Colonic mucosa (tissue), 4 donors: ENCODE measurements at places on chromosomes 3 and 15. TPM values are rescaled to one million over a fixed set of nuclear protein-coding genes. Genes with fewer than 3 reads are reported as not detected.

GRCh38 chr3:174857301-174857700 is 1.8 kb upstream of the NAALADL2 start:
- DNase-seq, result no peak
- no peaks in the 10 kb centered on the region for H3K4me1 ChIP-seq
- H3K4me3 ChIP-seq, result no peak overlapping the region
- H3K36me3 ChIP-seq, result no peaks in the 10 kb centered on the region
- H3K27me3 ChIP-seq, result no peaks in the 10 kb centered on the region

DNA sequence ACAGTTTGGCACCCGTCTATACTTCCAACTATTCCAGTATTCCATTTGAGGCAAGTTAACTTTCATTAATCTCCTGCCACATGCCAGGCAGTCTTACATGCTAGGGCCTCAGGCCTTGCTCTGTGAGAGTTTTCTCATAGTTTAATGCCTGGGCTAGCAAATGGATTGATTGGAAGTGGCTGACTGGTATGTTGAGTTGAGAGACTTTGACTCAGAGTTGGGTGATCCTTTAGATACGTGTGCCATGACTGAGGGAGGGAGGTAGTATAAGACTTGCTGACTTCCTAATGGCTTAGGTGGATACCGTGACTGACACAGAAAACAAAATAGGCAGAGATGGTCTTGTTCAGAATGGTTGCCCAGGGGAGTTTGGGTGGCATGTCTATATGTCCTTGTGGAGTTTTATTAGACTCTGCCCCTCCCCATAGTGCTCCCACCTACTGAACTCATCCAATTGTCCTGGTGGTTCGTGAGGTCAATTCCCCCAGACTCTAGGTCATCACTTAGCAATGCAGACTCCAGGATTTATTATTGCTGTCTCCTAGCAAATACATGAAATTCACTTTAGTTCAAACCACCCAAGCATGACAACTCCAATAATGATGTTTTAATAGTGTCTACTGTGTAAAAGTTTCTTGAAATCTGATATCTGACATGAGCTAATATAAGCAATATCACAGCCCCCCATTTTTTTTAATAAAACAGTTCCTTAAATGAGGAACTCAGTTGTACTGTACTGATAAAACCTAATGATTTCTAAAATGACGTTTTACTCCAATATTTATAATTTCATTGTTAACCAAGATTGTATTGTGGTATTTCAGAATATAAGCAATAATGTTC is 413.9 kb upstream of the MDFIC2 start:
- no peak for DNase-seq
- no peak overlapping the region for H3K4me3 ChIP-seq
- H3K27me3 ChIP-seq, result no peaks in the 10 kb centered on the region
- H3K36me3 ChIP-seq, result no peaks in the 10 kb centered on the region
- H3K27ac ChIP-seq, result no peak overlapping the region

- no peaks in the 10 kb centered on the region for H3K27me3 ChIP-seq
- no peaks in the 10 kb centered on the region for H3K36me3 ChIP-seq
- no peak for DNase-seq
- no peaks in the 10 kb centered on the region for H3K4me1 ChIP-seq
- H3K4me3 ChIP-seq, result no peak overlapping the region
- no peak overlapping the region for H3K27ac ChIP-seq
Measured at GRCh38 chr3:184459355-184459754, 79.5 kb downstream of the CHRD start.

- H3K27me3 ChIP-seq, result no peaks in the 10 kb centered on the region
- no peak overlapping the region for H3K27ac ChIP-seq
- H3K4me1 ChIP-seq, result no peaks in the 10 kb centered on the region
- no peak overlapping the region for H3K4me3 ChIP-seq
- DNase-seq, result no peak
Measured at GRCh38 chr15:68639926-68640600, 61.3 kb downstream of the CORO2B start.

DNA sequence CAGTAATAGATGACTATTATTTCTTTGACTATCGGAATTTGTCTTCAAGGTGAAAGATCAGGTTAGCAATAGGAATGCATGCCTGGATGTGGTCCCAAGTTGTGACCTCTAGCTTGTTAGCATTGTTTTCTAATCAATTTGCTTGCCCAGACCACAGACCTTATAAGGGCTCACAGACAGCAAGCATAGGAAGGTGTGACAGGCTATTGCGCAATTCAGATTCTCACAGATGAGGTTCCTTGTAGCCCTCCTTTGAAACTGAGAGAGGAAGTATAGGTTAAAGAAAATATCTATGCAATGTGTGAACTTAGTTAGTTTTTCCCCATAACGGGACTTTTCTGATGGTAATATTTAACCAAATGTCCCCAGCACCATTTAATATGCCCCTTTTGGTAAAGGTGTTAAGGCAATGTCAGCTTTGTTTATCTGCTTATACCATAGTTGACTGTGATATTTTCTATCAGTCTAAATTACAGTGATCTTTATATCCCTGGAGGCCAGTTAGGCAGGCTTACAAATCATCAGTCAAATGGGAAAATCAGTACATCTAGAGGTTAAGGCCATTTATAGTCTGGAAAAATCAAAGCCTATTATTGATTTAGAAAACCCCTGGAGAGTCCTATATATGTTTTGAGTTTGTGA is 168.1 kb upstream of the MBNL1 start:
- H3K27me3 ChIP-seq, result no peaks in the 10 kb centered on the region
- H3K27ac ChIP-seq, result no peak overlapping the region
- no peaks in the 10 kb centered on the region for H3K4me1 ChIP-seq

GRCh38 chr15:43735416-43735815 is 10.8 kb upstream of the PDIA3 start:
- H3K36me3 ChIP-seq, result no peaks in the 10 kb centered on the region
- no peak overlapping the region for H3K4me3 ChIP-seq
- no peak for DNase-seq
- no peaks in the 10 kb centered on the region for H3K27me3 ChIP-seq
- no peak overlapping the region for H3K27ac ChIP-seq
- H3K4me1 ChIP-seq, result no peaks in the 10 kb centered on the region

GRCh38 chr15:42359985-42360384 is 684 bp downstream of the CAPN3 start:
- no peaks in the 10 kb centered on the region for H3K4me1 ChIP-seq
- no peaks in the 10 kb centered on the region for H3K27me3 ChIP-seq
- no peaks in the 10 kb centered on the region for H3K36me3 ChIP-seq
- no peak overlapping the region for H3K4me3 ChIP-seq
- H3K27ac ChIP-seq, result no peak overlapping the region
- DNase-seq, result no peak

DNA sequence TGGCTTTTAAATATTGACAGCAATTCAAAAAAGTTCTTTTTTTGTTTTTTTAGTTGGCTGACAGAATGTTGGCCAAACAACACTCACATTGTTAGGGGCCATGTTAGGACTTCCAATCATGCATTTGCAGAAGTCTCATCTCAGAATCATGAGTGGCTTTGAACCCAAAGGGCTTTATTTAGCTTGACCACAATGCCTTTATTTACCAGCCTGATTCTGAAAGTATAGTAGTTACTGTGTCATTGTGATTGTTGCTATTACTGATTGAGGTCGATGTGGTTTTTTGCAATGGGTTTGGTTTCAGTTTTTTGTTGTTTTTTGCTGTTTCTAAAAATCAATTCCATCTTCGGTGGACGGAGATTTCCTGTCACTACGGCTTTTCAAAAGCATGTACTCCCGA is 7.2 kb downstream of the GLDN start:
- no peak for DNase-seq
- no peak overlapping the region for H3K4me3 ChIP-seq
- no peaks in the 10 kb centered on the region for H3K27me3 ChIP-seq
- H3K4me1 ChIP-seq, result no peaks in the 10 kb centered on the region
- no peak overlapping the region for H3K27ac ChIP-seq
- H3K36me3 ChIP-seq, result no peaks in the 10 kb centered on the region

The CYP11A1 gene
- 1.3 TPM for total RNA-seq

The TEX264 gene
- total RNA-seq, result 92.3 TPM

DNA sequence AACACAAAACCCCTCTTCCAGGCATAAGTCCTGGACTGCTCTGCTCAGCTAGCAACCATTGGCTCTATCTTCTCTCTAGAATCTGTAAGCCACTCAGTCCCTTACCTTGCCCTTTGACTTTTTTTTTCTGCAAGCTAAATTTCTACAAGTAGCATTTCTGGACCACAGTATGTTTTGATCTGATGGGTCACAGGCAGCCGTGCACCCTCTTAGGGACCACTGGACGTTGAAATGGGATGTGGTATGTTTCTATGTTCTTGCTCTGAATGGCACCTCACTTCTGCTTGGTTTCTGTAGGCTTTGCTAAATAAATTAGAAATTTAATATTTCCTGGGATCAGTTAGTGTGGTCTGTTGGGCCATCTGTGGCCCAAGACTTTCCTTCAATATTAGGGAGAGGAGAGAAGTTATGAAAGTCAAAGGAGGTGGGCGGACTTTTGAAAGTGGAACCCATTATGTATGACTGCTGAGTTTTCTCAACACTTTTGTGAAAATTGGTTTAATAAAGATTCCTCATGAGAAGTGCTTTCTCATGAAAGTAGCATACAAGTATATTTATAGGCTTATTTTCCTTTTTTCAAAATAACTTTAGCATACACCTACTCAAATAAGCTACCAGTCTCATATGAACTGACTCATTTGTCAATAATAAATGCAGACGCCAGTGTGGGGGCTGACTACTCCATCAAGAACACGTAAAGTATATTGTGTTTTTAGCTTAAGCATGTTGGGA is 18.4 kb upstream of the TIPARP start:
- H3K27ac ChIP-seq, result no peak overlapping the region
- H3K4me1 ChIP-seq, result no peaks in the 10 kb centered on the region
- DNase-seq, result no peak
- H3K27me3 ChIP-seq, result no peaks in the 10 kb centered on the region

- DNase-seq, result no peak
- no peak overlapping the region for H3K4me3 ChIP-seq
- no peaks in the 10 kb centered on the region for H3K4me1 ChIP-seq
- H3K27me3 ChIP-seq, result no peaks in the 10 kb centered on the region
Measured at GRCh38 chr15:84834969-84835368, 17.8 kb downstream of the ALPK3 start.

The VIPR1 gene
- total RNA-seq, result 98.0 TPM

DNA sequence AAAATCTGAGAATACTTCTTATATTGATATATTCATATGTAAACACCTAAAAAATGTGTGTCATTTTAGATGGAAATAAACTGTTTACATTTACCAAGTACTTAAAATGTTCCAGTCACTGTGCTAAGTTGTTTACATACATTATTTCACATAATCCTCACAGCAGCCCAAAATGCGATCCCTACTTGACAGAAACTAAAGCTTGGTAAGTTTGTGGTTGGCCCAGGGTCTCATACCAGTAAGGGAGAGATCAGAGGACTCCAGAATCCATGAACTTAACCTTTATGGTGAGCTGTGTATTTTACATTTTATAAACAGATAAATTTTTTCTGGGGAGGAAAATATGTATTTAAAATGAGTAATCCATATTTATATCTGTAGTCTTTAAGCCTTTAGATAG is 51.2 kb downstream of the SLC25A26 start:
- peaks cover 4% of the 10 kb centered on the region for H3K4me1 ChIP-seq
- no peaks in the 10 kb centered on the region for H3K27me3 ChIP-seq
- no peak overlapping the region for H3K27ac ChIP-seq
- no peak for DNase-seq
- no peaks in the 10 kb centered on the region for H3K36me3 ChIP-seq

GRCh38 chr3:50147447-50147846 is 7.7 kb upstream of the SEMA3F start:
- no peak for DNase-seq
- H3K36me3 ChIP-seq, result no peaks in the 10 kb centered on the region
- H3K27ac ChIP-seq, result no peak overlapping the region
- no peaks in the 10 kb centered on the region for H3K4me1 ChIP-seq
- no peak overlapping the region for H3K4me3 ChIP-seq

The SAMD7 gene
- not detected for total RNA-seq

- no peak for DNase-seq
- no peak overlapping the region for H3K27ac ChIP-seq
- no peak overlapping the region for H3K4me3 ChIP-seq
- no peaks in the 10 kb centered on the region for H3K27me3 ChIP-seq
- H3K36me3 ChIP-seq, result no peaks in the 10 kb centered on the region
Measured at GRCh38 chr3:132394320-132394719, 23.0 kb upstream of the DNAJC13 start.

DNA sequence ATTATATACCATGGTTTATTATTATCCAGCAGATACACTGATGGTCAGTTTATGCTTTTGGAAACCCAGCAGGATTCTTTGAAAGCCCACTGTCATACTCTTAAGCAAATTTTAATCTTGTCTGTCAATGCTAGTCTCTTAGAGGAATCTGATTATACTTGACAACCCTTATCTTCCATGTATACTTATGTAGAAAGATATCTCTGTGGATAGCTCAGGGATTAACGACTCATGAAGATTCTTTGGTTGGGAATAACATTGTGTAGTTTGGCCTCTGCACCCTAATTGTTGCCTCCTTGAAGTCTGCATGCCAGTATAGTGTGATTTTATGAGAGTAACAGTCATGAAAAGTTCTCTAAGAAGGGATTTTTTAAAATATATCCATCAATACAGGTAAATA is 33.0 kb downstream of the FILIP1L start:
- H3K4me1 ChIP-seq, result peaks cover 6% of the 10 kb centered on the region
- H3K36me3 ChIP-seq, result no peaks in the 10 kb centered on the region
- no peak overlapping the region for H3K27ac ChIP-seq
- H3K4me3 ChIP-seq, result no peak overlapping the region

- H3K27ac ChIP-seq, result no peak overlapping the region
- H3K36me3 ChIP-seq, result no peaks in the 10 kb centered on the region
- no peaks in the 10 kb centered on the region for H3K4me1 ChIP-seq
- no peaks in the 10 kb centered on the region for H3K27me3 ChIP-seq
Measured at GRCh38 chr3:25854635-25855034, 64.7 kb downstream of the OXSM start.
